ENCODE measurements at places on chromosomes 2 and 18.

- no peak for DNase-seq
These were observed 129.2 kb downstream of the AQP4 start for GRCh38 chr18:26736301-26736700.

DNA sequence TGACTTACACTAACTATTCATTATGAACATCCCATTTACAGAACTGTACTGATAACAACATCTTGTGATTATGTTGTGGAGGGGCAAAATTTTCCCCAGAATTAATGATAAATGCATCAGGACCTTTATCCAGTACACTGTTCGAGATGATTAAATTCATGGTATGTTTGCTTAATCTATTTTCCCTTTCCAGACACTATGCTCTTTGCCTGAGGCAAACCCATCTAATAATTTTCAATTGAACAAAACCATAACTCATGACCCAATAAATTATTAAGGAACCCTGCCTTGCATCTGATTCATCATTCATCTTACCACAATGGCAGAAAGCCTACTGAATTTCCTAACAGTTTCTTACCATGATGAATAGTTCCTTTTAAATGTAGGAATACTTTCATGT, 385.0 kb downstream of the DSEL start:
- DNase-seq: no peak

DNA sequence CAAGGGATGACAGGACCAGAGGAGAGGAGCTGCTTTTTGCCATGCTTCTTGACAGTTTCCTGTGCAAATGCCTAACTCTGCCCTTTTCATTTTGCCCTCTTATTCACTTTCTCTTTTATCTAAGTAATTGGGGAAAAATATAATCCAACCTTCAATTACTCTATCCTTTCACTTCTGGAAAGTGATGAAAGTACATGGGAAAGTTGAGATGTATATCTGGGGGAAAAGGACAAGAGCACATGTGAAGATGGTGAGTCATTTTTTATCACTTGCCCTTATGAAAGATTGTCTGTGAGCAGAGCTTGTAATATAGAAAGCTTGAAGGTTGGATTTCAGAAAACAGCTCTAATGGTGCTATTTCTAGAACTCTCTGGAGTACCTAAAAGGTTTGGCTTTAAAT, 1070.7 kb downstream of the CNTNAP5 start:
- no peak for DNase-seq

DNA sequence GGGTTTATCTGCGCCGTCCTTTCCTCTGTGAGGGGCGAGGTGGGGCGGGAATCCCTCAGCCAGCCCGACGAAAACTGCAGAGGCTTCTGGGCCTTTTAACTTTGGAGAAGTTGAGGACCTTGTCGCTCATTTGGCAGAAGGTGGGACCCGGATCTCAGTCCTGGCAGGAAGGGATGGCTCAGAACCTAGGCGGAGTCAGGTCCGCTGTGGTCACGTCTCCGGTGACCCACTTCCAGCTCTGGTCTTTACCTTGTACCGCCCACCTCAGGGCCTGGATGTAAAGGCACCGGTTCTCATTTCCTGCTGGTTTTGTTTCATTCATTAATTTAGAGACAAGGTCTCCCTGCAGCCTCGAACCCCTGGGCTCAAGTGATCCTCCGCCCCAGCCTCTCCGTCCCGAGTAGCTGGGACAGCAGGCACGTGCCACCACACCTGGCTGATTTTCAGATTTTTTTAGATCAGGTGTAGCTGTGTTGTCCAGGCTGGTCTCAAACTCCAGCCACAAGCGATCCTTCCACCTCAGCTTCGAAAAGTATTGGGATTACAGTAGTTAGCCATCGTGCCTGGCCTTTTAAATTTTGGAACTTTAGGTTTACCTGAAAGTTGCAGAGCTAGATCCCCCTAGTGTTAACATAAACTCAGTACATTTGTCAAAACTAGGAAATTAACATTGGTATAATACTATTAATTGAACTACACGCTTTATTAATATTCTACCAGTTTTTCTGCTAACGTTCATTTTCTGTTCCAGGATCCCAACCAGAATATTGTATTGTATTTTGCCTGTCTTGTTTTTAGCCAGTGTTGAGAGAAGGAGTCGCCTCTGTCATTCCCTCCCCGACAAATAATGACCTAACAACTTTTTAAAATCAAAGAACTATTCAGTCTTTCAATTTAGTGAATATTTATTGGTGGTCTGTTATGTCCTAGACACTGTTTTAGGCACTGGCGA, 852 bp downstream of the POLI start:
- peak; percentile 59 for DNase-seq

DNA sequence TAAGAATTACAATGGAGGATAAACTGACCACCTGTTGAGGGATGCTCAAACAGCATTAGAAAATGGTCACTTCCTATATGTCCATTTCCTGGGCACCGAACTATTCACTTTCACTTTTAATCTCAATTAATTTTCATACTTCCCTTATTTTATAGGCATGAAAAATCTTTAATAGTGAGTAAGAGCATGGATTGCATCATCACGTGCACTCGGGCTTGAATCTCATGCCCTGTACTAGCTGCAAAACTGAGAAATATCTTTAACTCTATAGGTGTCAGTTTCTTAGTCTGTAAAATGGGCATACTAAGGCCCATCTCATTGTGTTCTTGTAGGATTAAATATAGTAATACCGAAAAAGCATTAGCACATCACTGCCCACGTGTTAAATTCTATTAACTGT, 183.9 kb upstream of the FIGN start:
- DNase-seq: no peak

- no peak for DNase-seq
These were observed 683 bp downstream of the PTRHD1 start for GRCh38 chr2:24792542-24792873.

DNA sequence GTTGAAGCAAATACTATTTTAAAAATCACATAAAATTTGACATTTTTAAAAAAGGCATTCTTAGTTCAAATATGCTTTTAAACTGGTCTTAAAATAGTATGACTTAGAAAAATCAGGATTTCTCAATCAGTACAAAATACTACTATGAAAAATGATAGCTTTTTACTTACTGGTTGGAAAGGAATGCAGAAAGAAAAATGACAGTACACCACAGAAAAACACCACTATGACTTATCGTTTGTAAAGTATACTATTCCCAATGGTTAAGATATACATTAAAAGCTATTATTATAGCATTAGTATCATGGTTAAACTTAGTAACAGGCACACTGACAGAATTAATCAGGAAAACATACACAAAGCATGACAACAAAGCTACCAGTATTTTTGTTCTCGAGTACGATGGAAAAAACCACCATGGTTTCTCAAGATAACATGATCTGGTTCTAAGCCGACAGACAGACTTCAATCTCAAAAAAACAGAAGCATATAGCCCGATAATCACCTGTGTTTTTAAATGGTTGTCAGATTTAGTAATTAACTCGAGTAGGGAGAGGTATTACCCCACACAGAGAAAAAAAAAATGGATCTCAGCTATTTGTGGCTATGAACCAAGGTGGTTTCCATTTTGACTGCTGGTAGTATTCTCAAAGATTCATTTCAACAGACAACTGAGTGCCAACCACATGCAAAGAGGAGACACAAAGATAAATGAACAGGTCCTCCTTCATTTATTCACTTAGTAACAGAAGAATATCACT, 39.1 kb downstream of the CUL3 start:
- DNase-seq: no peak

DNA sequence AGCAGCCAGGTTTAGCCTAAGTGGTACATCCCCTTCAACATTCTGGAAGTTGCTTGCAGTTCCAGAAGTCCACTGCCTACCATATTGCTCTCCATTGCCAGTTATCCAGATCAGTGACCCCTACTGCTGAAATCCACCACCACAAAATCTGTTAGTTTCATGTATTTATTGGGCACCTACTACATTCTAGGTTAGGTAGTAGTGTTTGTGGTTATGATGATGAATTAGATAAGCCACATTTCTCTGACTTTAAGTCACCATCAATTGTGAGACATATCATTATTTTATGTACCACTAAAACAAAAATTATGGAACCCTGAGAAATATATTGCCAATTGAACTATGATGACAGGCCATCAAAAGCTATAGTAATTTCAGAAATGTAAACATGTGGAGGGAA, 139.5 kb upstream of the PKDCC start:
- DNase-seq: no peak

- no peak for DNase-seq
These were observed 176.9 kb upstream of the FN1 start for GRCh38 chr2:215612786-215613185.

DNA sequence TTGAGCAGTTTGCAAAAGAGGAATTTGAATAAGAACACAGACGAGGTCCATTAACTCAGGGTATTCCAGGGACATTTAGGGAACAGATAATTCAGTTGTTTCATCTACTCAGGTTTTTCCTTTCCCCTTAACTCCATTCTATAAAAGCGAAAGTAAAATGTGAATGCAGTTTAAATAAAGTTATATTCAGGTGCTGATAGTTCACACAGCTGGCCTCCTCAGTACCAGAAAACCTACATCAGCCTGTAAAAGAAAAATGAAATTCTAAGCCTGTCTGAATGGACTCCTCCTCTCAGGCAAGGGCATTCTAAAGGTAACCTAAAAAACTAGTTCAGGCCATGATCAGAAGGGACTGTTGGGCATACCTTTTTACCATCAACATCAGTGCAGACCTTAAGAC, 873.8 kb downstream of the SUCLG1 start:
- no peak for DNase-seq

DNA sequence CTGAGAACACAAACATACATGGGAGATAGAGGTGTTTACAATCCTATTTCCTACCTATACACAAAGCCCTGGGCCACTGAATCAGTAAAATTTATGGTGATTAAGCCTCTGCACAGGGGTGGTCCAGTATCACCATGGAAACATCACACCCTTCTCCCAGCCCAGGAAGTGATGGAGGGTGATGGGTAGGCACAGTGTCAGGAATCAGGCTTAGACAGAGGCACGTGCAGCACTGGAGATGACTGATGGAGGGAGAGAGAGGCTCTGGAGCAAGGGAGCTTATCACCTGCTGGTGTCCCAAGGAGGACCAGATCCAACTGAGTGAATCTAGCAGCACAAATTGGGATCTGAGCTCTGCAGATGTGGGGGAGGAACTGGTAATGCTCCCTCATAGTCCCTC, 117.2 kb downstream of the RPIA start:
- DNase-seq: no peak

DNA sequence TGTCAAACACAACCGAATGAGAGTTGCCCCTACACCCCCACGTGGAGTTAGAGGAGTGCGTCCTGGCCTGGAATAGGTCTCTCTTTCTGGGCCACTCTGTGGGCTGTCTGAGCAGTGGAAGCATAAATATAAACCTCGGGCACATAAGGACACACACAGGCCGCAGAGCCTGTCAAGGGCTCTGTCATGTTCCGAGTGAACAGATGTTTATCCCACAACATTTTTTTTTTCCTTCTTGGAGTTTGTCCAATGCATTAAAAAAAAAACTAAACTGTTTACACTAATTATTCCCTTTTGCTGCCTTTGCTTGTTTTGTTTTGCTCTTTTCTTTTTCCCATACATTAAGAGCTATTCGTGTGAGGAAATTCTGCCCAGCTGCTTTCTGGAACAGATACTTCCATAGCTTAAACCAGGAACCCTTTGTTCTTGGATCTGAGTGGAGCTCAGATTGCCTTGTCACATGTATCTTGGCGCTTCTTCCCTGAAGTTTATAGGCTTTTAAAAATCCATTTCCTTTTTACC, 228.3 kb upstream of the FOSL2 start:
- peak; percentile 9 for DNase-seq

DNA sequence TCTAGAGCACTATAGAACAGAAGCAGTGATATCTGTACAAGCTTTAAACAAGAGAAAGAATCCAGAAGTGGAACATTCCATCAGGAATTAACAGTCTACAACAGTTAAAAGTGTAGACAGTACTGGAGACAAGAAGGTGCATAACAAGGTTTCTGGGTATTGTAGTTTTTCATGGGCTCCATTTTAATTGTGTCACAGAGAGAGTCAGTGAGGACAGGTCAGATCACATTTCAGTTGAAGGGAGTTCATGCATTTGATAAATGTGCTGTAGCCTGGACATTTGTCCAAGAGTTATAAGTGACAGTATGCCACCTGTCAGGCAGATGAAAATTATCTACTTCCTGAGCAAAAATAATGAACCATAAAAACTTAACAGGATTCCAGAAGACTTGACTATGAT, 328.6 kb downstream of the CNTNAP5 start:
- DNase-seq: no peak

DNA sequence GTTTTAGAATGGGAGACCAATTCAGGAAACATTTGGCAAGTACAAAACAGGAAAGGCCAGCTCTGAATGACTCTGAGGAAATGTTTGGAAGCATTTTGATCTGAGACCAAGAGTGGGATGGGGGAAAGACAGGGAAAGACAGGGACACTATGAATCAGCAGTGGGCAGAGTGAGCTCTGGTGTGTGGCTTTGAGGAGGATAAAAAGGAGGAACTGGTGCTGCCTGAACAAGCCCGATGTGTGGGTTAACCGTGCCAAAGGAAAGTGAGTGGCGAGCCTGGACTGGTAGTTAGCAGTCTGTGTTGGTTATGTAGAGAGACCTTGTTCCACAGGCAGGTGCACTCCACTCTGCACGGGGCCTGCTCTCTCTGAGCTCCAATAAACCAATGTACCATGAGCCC, 5.3 kb downstream of the MFSD6 start:
- no peak for DNase-seq

GRCh38 chr2:241852981-241853631, 5.6 kb downstream of the PDCD1 start:
- DNase-seq: no peak

DNA sequence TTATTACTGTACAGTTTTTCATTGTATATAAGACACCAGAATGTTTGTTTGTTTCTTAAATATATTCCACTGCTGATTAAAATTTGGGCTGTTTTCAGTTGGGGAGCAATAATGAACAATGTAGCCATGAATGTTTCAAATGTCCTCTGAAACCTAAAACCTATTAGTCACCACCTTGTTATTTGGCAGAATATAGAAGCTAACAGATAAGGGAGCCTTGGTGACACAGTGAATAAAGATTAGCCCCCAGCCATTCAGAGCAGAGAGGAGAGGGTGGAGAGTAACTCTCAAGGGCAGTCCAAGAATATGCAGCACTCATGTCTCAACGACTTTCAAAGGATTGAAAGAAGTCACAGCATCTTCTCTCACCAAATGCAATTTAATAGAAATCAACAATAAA, 43.1 kb upstream of the ATP8B1 start:
- DNase-seq: peak; percentile 32

GRCh38 chr2:134619250-134619649, 99.5 kb downstream of the TMEM163 start:
- DNase-seq: no peak

GRCh38 chr2:232027530-232027929, 66.0 kb downstream of the DIS3L2 start:
- no peak for DNase-seq

DNA sequence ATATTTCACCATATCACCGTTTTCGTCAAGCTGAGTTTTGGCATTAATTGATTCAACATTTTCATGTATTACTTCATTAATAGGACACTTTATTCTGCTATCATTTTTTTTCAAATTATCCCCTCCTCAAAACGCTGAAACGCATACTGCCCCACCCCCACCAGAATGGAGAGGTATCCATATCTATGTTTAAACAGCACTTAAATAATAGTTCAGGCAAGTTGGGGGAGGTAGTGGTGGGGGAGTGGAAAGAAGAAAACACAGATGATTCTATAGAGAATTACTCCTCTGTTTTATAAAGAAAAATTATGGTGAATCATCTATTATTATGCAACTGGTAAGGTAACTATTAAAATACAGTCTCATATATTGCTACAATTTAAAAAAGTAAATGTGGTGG, 314.4 kb upstream of the ZEB2 start:
- no peak for DNase-seq

All from DMS79 (cell line).